ENCODE measurements at places on chromosomes 1 and 21.

GRCh38 chr1:247291161-247291560, 35.3 kb downstream of the VN1R5 start:
- DNase-seq = no peak

GRCh38 chr1:224127925-224128819, 14.3 kb downstream of the FBXO28 start:
- DNase-seq = no peak

- no peak for DNase-seq
These were observed 146.0 kb downstream of the MIS18A start for GRCh38 chr21:32132881-32133280.

GRCh38 chr1:9182784-9183257, 51.8 kb upstream of the H6PD start:
- no peak for DNase-seq

DNA sequence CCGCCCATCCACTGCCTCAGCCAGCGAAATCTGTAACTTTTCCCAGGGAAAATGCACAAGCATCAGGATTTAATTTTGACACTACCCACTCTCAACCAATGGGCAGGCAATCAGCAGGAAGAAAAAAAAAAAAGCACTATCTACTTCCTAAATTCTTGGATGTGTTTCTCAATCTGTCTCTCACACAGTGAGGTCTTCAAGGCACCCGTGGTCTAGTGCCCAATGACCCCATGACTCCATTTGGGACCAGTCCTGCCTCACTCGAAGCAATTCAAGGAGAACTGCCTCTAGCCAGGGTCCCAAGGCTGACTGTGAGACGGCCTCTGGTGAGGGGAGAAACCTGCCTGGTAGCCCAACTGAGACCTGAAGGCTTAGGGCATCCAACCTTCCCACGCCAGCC, 35.9 kb downstream of the CSF1 start:
- DNase-seq = no peak

- no peak for DNase-seq
These were observed 4.7 kb downstream of the ACAP3 start for GRCh38 chr1:1302951-1303509.

DNA sequence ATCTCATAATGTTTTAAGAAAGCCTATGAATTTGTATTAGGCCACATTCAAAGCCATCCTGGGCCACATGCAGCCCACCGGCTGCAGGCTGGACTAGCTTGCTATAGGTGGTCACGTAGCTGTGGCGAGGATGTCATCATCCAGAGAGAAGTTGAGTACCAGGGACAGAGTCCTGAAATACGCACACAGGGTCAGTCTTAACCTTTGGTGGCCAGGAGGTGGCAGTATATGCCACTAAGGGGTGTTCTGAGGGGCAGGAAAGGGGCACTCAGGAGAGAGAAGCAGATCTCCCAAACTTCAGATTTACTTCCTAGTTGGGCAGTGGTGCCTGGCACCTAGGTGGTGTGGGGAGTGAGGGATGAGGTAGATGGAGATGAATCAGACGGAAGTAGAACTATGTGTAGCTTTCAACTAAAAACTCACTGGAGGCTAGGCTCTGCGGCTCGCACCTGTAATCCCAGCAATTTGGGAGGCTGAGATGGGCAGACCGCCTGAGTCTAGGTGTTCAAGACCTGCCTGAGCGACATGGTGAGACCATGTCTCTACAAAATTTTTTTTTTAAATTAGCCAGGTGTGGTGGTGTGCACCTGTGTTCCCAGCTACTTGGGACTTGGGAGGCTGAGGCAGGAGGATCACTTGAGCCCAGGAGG, 16.3 kb upstream of the CDK18 start:
- DNase-seq = peak; percentile 68

GRCh38 chr1:7672864-7673263, 98.2 kb upstream of the VAMP3 start:
- DNase-seq = no peak

- no peak for DNase-seq
These were observed 2015.8 kb downstream of the NCAM2 start for GRCh38 chr21:23014021-23014420.

- no peak for DNase-seq
These were observed 52.3 kb upstream of the SIPA1L2 start for GRCh38 chr1:232682248-232682647.

- DNase-seq = no peak
These were observed 39.7 kb downstream of the UBE2U start for GRCh38 chr1:64242895-64243756.

- DNase-seq = no peak
These were observed 153.2 kb downstream of the RGS7 start for GRCh38 chr1:241203817-241204216.

DNA sequence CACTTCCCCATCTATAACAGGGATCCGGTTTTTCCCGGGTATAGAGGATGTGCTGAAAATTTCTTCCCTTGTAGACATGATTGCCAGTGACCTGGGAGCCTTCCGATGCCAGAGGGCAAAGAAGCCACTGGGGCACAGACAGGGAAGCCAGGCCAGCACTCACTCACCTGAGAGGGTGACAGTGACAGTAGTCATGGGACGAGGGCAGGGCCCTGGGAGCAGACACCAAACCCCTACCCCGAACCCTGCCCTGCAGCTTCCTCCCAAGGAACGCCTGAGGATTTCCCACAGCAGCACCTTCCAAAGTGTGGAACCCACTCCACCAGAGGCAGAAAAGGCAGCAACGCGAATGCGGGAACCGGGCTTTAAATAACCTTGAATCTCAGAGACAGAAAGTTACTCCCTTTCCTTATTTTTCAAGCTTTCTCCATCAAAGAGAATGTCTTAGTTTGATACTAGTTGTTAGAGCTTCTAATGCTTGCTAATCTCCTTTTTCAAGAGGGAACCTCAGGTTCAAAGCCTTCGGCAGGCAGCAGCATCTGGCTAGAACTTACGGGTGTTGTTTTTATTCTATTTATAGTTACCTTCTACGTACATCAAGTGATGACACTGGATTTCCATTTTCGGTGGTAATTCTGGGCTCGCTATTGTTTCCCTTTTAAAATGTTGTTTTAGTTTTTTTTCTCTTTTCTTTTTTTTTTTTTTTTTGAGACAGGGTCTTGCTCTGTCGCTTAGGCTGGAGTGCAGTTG, 2.8 kb downstream of the DDOST start:
- DNase-seq = no peak

GRCh38 chr1:227305894-227306626, 12.2 kb downstream of the CDC42BPA start:
- no peak for DNase-seq

DNA sequence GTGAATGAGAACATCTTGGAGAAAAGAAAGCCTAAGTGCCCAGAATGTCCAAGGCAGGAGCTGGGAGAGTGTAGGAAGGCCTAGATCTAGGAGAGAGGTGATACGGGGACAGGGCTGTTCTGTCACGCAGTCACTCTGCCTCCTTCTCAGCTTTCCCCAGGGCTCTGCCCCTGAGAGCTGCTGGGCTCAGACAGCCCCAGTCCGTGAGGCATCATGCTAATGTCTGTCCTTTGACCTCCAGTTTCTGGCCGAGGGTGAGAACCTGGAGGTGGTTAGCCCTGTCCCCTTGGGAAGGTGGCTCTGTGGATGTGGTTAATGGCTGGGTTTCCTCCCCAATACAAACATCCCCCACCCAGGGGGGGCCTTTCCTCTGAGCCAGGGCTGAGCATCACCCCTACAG, 63.2 kb downstream of the FAM163A start:
- DNase-seq = no peak

DNA sequence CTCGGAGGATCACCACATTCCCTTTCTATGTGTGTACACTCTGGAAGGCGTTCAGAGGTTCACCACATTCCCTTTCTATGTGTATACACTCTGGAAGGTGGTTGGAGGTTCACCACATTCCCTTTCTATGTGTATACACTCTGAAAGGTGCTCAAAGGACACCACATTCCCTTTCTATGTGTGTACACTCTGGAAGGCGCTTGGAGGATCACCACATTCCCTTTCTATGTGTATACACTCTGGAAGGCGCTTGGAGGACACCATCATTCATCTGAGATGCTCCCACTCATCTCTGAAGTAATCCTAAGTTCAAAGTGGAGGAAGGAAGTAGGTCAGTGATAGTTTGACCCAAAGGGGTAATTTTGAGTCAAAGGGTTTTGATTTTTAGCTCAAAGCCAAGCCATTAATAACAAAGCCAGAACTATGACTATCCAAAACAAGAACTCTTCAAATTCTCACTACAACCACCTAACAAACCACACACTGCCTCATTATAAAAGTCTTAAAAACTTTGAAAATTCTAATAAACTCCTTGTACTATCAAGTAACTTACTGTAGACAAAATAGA, 32.9 kb downstream of the NRIP1 start:
- no peak for DNase-seq

GRCh38 chr1:21278860-21279845, 11.1 kb downstream of the ECE1 start:
- DNase-seq = no peak

DNA sequence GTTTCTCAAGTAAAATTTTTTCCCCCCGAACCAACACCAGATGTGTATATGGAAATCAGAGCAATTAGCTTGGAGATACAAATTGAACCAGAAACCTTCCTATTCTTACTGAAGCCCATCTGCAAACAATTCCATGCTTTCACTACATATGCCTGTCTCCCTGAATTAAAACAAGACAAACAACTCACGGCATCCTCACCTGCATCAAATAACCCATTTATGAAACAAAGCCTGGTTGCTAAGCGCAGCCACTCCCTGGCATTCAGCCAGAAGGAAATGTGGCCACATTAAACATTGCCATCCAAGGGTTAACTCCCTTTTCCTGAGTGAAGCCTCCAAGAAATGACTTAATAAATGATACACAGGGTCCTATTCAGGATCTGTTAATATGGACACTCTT, 55.3 kb downstream of the APP start:
- no peak for DNase-seq

DNA sequence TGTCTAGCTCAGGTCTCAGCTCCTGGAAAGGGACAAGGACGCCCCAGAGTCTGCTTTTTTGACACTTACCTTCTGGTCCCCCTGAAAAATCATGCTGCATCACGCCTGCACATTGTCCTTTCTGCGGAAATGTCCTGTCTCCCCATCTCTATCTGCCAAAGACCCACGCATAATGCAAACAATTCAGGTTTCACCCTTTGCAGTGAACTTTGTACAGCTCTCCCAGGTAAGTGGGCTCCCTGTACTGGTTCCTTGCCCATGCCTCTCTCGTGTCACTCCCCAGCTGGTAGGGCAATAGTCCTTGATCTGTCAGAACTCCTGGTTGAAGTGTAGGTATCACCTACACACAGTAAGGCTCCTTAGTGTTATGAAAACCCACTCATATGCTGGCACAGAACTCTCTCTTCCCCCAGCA, 102.9 kb upstream of the IRF2BP2 start:
- DNase-seq = no peak

DNA sequence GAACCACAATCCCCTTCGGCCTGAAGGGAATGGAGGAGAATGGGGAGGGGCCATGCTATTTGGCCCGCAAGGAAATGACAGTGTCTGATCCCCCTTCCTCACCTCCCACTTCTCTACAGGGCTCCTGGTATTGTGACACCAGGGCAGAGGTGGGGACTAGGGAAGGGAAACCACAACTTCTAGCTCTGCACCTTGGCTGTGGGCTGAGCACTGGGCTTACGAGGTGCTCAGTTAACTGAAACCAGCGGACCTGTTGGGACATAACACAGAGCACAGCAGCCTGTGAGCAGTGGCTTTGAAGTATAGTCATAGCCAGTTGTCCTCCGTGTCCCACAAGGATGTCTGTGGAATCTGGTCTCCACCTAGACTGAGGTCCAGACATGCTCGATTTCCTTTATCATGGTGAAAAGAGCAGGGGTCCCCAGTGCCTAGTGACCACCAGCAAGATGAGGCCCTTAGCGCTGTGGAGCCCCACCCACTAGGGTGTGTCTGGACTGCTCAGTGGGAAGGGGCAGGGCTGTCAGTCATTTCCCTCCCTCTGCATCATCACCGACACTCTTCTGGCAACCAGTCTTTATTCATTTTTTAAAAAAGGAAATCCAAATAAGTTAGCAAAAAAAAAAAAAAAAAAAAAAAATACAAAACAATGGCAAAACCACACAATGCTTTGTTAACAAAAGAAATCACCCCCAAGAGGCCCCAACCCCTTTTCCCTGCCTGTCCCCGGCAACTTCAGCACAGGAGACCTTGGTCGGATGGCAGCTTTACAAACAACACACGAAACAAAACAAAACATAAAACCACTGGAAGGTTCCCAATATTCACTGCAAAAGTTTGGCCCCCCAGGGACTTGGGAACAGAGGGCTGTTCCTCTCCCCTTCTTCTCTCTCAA, 3.0 kb downstream of the MYOG start:
- no peak for DNase-seq

GRCh38 chr21:36756527-36756926, 57.6 kb downstream of the SIM2 start:
- DNase-seq = no peak

DNA sequence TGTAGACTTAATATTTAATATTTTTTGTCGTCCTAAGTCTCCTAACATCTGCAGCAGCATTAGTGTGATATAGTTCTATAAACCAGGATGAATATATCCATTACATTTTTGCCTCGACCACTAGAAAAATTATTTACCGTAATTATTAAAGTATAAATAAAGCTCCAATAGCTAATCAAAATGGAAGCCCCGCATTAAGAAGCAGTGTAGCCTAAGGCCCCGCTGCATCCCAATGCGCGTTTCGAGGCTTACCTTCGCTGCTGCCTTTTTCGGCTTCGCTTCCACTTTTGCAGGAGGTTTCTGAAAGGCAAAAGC, 891 bp downstream of the HMGN1 start:
- no peak for DNase-seq

DNA sequence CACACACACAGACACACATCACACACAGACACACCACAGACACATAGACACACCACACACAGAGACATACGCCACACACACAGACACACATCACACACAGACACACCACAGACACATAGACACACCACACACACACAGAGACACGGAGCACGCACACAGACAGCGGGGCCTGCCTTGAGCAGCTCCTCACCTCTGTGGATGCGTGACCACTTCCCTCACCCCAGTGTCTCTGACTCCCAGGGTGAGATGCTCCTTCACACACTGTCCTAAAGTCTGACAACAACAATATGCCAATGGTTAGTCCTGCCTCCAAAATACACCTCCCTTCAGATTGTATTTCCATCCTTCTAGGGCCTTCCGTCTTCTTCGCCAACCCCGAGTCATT, 48.2 kb downstream of the IER5 start:
- DNase-seq = no peak

DNA sequence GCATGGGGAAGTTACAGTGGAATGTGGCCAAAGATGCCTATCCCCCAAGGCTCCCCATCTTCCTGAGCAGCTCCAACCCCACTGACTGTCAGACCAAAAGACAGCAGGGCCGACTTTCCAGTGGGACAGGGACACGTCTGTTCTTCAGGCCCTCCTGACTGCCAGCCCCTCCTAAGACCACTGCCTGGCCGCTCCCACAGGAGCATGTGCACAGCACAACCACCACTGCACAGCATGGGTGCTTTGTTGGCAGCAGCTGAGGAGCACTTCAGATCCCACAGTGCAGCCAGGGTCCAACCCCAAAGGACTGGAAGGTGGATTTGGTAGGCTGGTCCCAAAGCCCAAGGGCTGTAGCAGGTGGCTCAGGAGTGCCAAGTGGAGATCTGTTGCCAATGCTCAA, 648.3 kb upstream of the BRINP3 start:
- DNase-seq = no peak

Data from H54 (cell line).